Breast epithelium (tissue), 4 donors: ENCODE measurements at places on chromosomes 6 and 20. TPM values are rescaled to one million over a fixed set of nuclear protein-coding genes. Genes with fewer than 3 reads are reported as not detected.

Gene CALHM5
- 1.6 TPM for total RNA-seq

Gene PRR18
- not detected for total RNA-seq

Gene FOXC1
- 7.5 TPM for total RNA-seq

Gene SLC13A3
- total RNA-seq: 1.3 TPM

Gene TRIM31
- total RNA-seq: 3.3 TPM

Gene POM121L2
- total RNA-seq: not detected

Gene APOM
- total RNA-seq: 4.6 TPM

Gene CCDC170
- total RNA-seq: 9.4 TPM

Gene CCN6
- total RNA-seq: not detected

Gene BTN2A1
- total RNA-seq: 10.6 TPM

Gene NTSR1
- total RNA-seq: not detected

DNA sequence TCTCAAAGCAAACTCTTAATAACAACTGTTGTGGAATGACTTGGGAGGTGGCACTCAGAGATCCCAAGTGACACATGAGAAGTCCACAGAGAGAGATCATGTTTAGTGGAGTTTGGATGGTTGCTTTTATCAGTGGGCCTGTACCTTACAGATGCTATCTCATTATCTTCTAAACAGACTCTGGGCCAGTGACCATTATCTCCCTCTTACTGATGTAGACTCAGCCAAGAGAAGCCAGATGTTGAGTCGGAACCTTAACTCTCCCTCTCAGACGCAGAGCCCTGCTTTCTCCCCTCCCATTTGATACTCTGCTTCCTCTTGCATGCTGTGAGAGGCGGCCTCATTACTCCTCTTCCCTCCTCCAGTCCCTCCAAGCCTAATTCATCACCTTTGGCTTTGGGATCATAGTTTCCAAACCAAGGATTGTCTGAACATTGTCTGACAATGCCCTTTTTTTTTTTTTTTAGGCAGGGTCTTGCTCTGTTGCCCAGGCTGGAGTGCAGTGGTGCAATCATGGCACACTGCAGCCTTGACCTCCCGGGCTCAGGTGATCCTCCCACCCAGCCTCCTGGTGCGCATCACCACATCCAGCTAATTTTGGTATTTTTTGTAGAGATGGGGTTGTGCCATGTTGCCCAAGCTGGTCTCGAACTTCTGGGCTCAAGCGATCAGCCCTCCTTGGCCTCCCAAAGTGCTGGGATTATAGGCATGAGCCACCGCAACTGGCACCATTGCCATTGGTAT, 4.5 kb upstream of the DDR1 start:
- H3K36me3 ChIP-seq: no peaks in the 10 kb centered on the region
- H3K27ac ChIP-seq: no peak overlapping the region
- peaks cover 14% of the 10 kb centered on the region for H3K4me1 ChIP-seq
- H3K4me3 ChIP-seq: no peak overlapping the region
- no peak for DNase-seq
- H3K27me3 ChIP-seq: no peaks in the 10 kb centered on the region

- H3K27me3 ChIP-seq: no peaks in the 10 kb centered on the region
- no peak overlapping the region for H3K27ac ChIP-seq
- H3K4me3 ChIP-seq: no peak overlapping the region
- no peaks in the 10 kb centered on the region for H3K36me3 ChIP-seq
- peaks cover 9% of the 10 kb centered on the region for H3K4me1 ChIP-seq
These were observed 191.3 kb downstream of the JARID2 start for GRCh38 chr6:15437090-15437635.

DNA sequence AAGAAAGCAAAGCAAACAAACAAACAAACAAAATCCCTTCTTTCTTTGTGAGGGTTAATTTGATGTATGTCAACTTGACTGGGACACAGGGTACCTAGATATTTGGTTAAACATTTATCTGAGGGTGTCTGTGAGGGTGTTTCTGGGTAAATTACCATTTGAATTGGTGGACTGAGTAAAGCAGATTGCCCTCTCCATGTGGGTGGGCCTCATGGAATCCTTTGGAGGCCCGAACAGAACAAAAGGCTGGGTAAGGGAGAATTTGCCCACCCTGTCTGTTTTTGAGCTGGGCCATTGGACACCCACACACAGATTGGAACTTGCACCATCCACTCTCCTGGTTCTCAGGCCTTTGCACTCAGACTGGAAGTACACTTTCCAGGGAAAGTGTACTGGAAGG, 628.8 kb upstream of the CITED2 start:
- H3K27ac ChIP-seq: no peak overlapping the region
- no peaks in the 10 kb centered on the region for H3K4me1 ChIP-seq
- no peaks in the 10 kb centered on the region for H3K27me3 ChIP-seq
- H3K36me3 ChIP-seq: no peaks in the 10 kb centered on the region
- DNase-seq: no peak

GRCh38 chr6:105753207-105753606, 332.9 kb upstream of the PRDM1 start:
- H3K36me3 ChIP-seq: no peaks in the 10 kb centered on the region
- no peaks in the 10 kb centered on the region for H3K4me1 ChIP-seq
- DNase-seq: no peak
- no peak overlapping the region for H3K27ac ChIP-seq
- no peaks in the 10 kb centered on the region for H3K27me3 ChIP-seq
- no peak overlapping the region for H3K4me3 ChIP-seq

GRCh38 chr6:111720931-111721496, 115.3 kb upstream of the TRAF3IP2 start:
- H3K4me1 ChIP-seq: no peaks in the 10 kb centered on the region
- no peak for DNase-seq
- no peaks in the 10 kb centered on the region for H3K27me3 ChIP-seq
- no peaks in the 10 kb centered on the region for H3K36me3 ChIP-seq

- no peaks in the 10 kb centered on the region for H3K36me3 ChIP-seq
- H3K27ac ChIP-seq: no peak overlapping the region
- H3K4me3 ChIP-seq: no peak overlapping the region
- DNase-seq: no peak
These were observed 124.7 kb upstream of the SPACA1 start for GRCh38 chr6:87922947-87923330.

GRCh38 chr6:35343092-35343834, 905 bp downstream of the PPARD start:
- no peaks in the 10 kb centered on the region for H3K36me3 ChIP-seq
- peaks cover 4% of the 10 kb centered on the region for H3K4me1 ChIP-seq
- H3K4me3 ChIP-seq: peak overlapping the region; percentile 88
- DNase-seq: no peak

DNA sequence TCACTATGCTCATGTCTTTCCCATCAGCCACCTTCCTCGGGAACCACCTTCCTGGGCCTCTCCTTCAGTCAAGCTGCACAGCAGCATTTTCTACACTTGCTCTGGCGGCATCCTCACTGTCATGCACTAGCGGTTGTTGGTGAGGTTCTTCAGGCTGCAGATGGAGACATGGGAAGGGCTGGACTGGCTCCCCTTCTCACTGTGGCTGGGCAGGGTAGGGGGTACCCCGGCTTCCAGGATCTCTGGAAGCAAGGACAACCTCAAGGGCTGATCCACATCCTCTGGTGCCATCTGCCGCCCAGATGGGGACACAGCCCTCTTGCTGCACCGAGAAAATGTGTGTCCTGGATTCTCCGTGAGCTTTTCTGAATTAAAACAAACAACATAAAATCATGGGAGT, 180.1 kb upstream of the RNF24 start:
- no peak overlapping the region for H3K27ac ChIP-seq
- no peaks in the 10 kb centered on the region for H3K4me1 ChIP-seq
- H3K36me3 ChIP-seq: no peaks in the 10 kb centered on the region
- no peak for DNase-seq
- H3K4me3 ChIP-seq: no peak overlapping the region

DNA sequence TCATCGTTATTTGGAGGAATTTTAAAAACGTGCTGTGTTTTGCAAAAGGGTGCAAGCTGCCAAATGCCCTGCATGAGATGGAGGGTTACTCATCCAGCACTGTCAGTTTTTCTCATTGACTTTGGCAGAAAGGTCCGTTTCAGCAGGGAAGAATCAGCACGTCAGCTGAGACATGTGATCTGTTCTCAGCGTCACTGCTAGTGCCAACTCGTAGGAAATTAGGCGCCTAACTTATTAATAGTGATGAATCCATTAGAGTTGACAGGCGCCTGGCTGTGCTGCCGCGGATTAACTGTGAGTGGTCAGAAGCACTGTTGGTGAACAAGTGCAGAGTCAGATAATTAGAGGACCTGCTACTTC, 175.5 kb upstream of the FOXQ1 start:
- H3K4me3 ChIP-seq: no peak overlapping the region
- H3K36me3 ChIP-seq: no peaks in the 10 kb centered on the region
- H3K27me3 ChIP-seq: no peaks in the 10 kb centered on the region
- DNase-seq: peak; percentile 22

DNA sequence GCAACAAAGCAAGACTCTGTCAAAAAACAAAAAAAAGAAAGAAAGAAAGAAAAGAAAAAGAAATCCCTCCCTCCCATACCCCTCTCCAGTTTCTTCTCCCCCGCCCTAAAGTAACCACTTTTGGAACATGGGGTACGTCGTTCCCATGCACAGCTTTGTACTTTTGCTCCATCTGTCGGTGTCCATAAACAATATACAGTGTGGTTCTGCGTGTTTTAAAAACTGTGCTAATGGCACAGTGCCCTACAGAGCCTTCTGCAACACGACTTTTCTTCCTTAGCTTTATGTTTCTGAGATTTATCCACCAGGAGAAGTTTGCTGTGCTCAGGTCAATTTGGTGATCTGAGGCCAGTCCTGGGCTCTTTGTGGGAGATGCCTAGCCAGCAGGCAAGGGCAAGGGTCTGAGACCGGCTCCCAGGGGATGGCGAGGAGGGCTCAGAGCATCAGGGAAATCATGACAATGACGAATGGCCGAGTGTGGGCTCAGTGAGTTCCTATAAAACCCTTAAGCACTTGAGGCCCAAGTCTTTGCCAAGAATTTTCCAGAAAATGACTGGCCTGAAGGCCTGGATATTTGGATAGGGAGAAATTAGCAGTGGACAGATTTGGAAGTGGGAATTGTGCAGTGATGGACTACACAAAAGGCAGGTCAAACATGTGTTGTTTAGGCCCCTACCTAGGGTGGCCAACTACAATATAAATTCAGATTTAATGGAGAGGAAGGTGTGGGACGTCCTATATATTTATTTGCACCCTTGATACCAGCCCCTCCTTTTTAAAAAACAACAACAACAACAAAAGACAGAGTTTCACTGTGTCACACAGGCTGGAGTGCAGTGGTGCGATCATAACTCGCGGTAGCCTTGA, 1.9 kb upstream of the BCAS4 start:
- H3K27me3 ChIP-seq: no peaks in the 10 kb centered on the region
- H3K36me3 ChIP-seq: no peaks in the 10 kb centered on the region
- DNase-seq: no peak
- H3K4me3 ChIP-seq: no peak overlapping the region
- H3K27ac ChIP-seq: no peak overlapping the region

GRCh38 chr6:110529907-110530306, 53.5 kb upstream of the SLC22A16 start:
- no peaks in the 10 kb centered on the region for H3K36me3 ChIP-seq
- H3K4me3 ChIP-seq: no peak overlapping the region
- DNase-seq: no peak
- no peak overlapping the region for H3K27ac ChIP-seq

- no peaks in the 10 kb centered on the region for H3K36me3 ChIP-seq
- H3K27me3 ChIP-seq: no peaks in the 10 kb centered on the region
- H3K27ac ChIP-seq: no peak overlapping the region
- no peaks in the 10 kb centered on the region for H3K4me1 ChIP-seq
- H3K4me3 ChIP-seq: no peak overlapping the region
These were observed 71.5 kb downstream of the NCR2 start for GRCh38 chr6:41406728-41407489.

DNA sequence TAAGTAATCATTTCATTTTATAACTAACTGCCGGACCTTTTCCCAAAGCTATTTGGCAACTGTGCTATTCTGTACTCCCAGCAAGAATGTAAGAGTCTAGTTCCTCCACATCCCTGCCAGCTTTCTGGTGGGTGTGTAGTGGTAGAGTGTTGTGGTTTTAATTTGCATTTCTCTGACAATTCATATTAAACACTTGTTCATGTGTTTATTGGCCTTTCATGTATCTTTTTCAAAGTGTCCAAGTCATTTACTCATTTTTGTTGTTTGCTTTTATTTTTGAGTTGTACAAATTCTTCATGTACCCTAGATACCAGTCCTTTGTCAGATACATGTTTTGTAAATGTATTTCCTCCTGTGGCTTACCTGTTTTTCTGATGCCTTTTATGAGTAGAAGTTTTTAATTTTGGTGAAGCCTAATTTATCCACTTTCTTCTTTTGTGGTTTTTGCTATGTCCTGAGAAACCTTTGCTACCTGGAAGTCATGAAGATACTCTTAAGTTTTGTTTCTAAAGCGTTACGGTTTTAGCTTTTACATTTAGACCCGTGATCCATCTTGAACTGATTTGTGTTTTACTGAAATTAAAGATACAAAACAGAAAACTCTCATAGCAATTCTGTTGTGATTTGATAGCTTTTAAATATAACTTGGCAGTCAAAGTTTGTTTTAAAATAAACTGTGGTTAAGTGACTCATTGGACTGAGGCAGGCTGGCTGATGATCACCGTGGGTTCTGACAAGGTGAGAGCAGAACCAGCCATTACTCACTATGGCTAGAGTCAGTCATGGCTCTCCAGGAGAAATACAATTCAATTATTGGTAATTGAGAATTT, 8.0 kb downstream of the MYLIP start:
- H3K36me3 ChIP-seq: no peaks in the 10 kb centered on the region
- H3K4me3 ChIP-seq: no peak overlapping the region
- H3K4me1 ChIP-seq: peaks cover 27% of the 10 kb centered on the region
- H3K27me3 ChIP-seq: no peaks in the 10 kb centered on the region
- peak; percentile 33 for DNase-seq

GRCh38 chr20:16158090-16158975, 414.9 kb downstream of the KIF16B start:
- no peak for DNase-seq
- no peak overlapping the region for H3K4me3 ChIP-seq
- no peaks in the 10 kb centered on the region for H3K36me3 ChIP-seq
- H3K27ac ChIP-seq: no peak overlapping the region

GRCh38 chr6:15427331-15428070, 181.6 kb downstream of the JARID2 start:
- no peak overlapping the region for H3K4me3 ChIP-seq
- no peaks in the 10 kb centered on the region for H3K4me1 ChIP-seq
- DNase-seq: no peak
- H3K27me3 ChIP-seq: no peaks in the 10 kb centered on the region

DNA sequence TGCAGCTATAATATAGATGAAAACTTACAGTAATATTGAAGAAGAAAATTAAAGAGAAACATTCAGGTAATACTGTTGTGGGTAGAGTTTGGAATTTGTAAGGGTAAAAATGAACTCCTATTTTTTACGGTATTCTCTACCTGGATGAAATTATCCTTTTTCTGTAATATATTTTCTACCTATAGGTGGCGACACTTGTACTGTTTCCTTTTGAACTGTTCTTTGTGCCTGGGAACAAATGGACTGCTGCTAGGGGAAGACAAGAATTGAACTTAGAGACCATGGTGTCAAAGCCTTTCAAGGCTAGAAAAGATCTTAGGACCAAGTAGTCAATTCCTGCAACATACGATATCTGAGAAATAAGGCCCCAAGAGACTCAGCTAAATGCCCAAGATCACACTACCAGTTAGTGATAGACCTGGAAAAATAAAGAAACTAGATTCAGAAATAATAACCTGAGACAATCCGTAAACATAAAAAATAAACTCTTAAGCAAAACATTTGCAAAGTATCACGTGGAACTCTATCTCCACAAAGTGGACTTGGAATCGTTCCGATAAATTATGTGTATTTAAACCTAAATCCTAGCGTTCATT, 383.8 kb downstream of the TFAP2A start:
- no peak overlapping the region for H3K27ac ChIP-seq
- H3K36me3 ChIP-seq: no peaks in the 10 kb centered on the region
- no peak overlapping the region for H3K4me3 ChIP-seq
- no peak for DNase-seq
